GM23338 (cell line): ENCODE measurements at places on chromosomes 4 and X.

- no peak for DNase-seq
These were observed 60.9 kb downstream of the LEF1 start for GRCh38 chr4:108107729-108108382.

DNA sequence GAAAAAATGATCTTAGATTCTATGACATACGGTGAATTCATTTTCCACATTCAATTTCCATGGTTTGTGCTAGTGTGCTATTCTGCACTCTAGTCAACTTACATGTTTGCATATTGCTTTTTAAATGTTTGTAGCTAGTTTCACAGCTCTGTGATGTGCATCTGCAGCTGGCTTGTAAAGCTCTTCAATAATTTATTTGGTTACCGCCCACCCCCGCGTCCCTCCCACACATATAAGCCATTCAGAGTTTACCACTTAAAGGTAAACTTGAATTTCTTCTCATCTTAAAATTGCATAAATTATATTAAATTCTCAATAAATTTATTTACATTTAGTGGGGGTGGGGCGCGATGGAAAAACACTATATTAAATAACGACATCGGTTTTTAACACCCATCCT lies 291 bp upstream of the NBDY start:
- DNase-seq: peak; percentile 7

GRCh38 chr4:83503974-83504373 lies 19.1 kb upstream of the ABRAXAS1 start:
- no peak for DNase-seq

GRCh38 chrX:69951753-69952152 lies 98.0 kb downstream of the AWAT2 start:
- peak; percentile 16 for DNase-seq

GRCh38 chr4:15322006-15322405 lies 105.8 kb upstream of the C1QTNF7 start:
- DNase-seq: no peak

GRCh38 chr4:125529071-125529470 lies 214.3 kb downstream of the FAT4 start:
- DNase-seq: no peak

- DNase-seq: no peak
These were observed 52.8 kb upstream of the PPP3CA start for GRCh38 chr4:101400096-101400495.

DNA sequence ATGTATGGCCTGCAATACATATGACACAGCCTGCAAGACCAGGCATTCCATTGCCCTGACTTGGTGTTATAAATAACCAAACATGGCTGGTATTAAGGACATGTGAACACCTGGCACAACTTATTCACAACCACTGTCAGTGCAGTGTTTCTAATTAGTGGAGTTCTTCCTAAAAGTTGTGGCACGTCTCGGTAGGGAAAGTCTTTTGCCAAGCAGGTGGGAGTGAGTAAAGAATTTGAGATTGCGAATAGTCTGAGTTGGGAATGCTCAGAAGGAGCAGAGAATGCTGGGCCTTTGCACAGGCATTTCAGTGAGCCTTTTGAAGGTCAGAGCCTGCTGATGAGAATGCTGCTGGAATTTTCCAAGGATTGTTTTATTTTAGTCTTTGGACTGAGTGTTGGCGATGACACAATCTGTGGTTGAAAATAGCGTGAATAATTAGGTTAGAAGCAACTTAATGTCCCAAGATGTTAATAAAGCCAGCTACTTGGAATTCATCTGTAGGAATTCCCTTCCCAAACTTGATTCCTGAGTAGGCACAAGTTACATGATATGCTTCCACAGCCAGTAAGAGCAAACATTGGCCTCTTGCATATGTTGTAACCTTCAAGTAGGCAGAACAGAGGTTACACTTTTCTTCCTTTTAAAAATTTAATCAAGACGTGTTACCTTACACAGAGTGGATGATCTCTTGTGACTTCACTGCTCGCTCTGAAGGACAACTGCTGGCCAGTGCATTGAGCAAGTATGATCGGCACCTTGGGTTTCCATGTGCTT lies 83.6 kb upstream of the PGRMC2 start:
- DNase-seq: no peak

DNA sequence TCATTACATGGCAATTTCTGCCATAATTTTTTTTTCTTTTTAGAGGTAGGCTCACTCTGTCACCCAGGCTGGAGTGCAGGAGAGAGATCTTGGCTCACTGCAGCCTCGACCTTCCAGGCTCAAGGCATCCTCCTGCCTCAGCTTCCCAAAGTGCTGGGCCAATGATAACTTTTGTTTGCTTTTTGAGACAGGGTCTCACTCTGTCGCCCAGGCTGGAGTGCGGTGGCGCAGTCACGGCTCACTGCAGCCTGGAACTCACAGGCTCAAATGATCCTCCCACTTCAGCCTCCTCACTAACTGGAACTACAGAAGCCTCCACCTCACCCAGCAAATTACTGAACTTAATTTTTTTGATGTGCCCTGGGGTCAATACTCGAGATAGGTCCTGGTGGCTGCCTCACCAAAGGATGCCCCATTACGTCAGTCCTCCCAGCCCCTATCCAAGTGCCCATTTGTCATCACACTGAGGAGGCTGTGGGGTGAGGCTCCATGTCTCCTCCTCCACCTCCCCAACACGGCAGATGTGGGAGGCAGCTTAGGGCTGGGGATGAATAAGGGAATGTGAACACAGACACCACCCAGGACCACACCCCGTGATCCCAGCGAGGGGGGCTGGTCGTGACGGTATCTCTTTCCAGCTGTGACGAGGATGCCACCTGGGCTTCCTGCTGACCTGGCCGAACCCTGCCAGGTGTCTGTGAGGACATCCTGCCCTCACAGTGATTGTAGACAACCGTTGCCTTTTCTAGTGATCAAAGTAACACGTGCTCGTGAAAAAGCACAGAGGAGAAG lies 12.4 kb upstream of the NKX1-1 start:
- no peak for DNase-seq

GRCh38 chr4:82786828-82787227 lies 11.8 kb downstream of the SCD5 start:
- DNase-seq: no peak

DNA sequence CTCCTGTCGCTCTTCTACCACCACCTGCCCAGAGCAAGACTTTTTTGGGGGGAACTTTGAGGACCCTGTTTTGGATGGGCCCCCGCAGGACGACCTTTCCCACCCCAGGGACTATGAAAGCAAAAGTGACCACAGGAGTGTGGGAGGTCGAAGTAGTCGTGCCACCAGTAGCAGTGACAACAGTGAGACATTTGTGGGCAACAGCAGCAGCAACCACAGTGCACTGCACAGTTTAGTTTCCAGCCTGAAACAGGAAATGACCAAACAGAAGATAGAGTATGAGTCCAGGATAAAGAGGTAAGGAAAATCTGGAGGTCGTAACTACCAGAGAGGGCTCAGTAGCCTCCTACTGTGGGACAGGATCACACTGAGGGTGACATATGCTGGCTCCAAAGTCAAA lies 364.5 kb downstream of the MAPK10 start:
- no peak for DNase-seq

- DNase-seq: no peak
These were observed 169.8 kb upstream of the BCOR start for GRCh38 chrX:40267334-40268187.

- DNase-seq: peak; percentile 80
These were observed 41.5 kb upstream of the CYP4V2 start for GRCh38 chr4:186149872-186150271.

DNA sequence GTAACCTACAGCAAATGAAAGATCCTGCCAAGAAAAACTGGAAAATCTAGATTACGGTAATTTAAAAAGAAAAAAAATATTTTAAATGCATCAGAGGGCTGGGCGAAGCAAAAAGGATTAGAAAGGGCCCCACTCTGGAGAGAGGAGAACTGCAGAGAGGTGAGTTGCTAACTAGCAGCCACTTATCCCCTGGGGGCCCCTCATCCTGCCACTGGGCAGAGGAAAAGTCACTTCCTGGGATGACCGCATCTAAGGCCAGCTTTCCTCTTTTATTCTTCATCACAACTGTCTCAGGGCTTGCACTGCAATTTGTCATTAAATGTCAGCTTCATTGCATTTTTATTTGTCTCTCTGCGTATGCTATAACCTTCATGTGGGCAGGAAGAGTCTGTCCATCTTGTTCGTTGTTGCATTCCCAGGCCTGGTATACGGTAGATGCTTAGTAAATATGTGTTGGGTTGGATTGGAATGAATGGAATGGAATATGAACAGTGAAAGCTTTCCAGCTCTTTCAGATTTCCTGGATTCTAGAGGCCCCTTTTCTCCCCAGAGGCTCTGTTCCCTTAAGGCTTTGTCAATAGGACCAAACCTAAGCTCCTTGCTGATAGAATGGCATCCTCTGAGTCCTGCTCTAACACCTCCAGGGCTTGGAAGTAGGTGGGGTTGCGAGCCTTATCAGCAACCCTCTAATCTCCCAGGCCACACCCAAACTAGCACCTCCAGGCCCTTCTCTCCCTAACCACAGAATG lies 58.9 kb downstream of the TLR10 start:
- DNase-seq: no peak

DNA sequence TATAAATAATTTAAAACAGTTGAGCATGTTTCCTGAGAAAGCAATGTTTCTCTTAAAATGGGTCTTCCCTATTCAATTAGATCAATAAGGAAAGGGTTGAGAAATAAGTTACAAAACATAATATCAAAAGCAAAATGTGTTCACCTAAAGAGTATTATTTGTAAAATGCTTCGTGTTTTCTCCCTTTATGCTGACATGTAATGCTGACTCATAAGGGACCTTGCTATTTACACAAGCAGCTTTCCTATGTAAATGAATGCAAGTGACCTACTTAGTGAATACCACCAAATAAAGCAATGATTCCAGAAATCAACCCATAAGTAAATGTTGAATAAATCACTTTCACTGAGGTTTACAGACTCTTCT lies 91.5 kb downstream of the ELOVL6 start:
- DNase-seq: peak; percentile 42

GRCh38 chr4:24777536-24778463 lies 17.6 kb upstream of the SOD3 start:
- no peak for DNase-seq

DNA sequence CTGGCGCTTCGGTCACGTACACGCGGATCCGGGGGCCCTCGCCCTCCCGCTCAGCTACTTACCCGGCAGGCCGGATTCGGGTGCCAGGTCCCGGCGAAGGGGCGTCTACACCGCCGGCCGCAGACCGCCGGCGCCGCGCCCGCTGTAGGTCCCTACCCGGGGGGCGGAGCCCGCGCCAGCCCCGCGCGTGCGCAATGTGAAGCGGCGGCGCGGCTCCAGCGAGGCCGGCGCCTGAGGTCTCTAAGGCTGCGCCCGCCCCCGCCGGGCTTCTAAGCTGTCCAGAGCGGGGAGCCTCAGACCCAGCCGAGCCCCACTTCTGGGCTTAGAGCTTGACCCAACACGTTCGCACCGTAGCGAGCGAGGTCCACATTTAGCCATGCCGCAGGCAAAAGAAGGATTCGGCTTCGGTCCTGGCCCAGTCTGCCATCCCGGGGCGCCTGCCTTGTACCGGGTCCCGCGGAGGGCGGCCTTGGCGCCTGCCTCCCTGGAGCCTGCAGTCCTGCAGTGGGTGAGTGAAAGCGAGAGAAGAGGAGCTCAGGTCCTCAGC lies at the start of gene ZNF518B:
TSS of gene ZNF518B (minus strand) at position 172 of the 547 bp plus-strand sequence. CDS start 11,098 bp downstream, outside the sequence.
- DNase-seq: peak; percentile 87

DNA sequence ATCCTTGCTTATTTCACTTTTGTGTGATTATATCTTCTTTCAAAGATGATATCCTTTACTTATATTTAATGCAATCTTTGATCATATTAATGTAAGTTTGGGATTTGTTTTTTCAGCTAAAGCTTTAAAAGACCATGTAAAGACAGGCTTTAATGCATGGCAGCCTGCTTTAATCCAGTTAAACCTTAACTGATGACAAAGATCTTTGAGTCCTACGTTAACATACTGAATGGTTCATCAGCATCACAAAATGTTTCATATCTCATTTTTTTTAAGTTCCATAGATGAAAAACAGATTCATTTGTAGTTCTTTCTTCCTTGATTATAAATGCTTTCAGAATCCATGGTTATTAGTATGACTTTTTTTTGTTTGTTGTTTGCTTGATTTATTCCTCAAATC lies 1102.8 kb downstream of the FSTL5 start:
- DNase-seq: no peak

- DNase-seq: no peak
These were observed 48.5 kb upstream of the MYOZ2 start for GRCh38 chr4:119087121-119087520.

- DNase-seq: peak; percentile 13
These were observed 1.2 kb downstream of the PRKX start for GRCh38 chrX:3712051-3712869.

- peak; percentile 63 for DNase-seq
These were observed 278 bp downstream of the RELL1 start for GRCh38 chr4:37685823-37686372.

DNA sequence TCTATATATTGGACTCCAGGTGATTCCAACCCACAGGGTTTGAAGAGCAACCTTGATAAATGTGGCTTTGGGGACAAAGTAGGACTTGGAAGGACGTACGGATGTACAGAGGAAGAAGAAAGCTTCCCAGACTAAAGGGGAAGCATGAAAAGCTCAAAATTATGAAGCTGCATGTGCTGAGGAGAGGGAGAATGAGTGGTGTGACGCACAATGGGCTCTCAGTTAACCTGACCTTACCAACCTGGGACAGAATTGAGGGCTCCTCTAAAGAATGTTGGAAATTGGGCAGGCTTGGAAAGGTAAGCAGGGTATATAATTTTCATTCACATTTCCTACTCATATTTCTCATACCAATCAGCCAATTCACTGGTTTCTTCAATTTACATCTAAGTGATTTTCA lies 10.5 kb upstream of the TIGD2 start:
- DNase-seq: no peak

DNA sequence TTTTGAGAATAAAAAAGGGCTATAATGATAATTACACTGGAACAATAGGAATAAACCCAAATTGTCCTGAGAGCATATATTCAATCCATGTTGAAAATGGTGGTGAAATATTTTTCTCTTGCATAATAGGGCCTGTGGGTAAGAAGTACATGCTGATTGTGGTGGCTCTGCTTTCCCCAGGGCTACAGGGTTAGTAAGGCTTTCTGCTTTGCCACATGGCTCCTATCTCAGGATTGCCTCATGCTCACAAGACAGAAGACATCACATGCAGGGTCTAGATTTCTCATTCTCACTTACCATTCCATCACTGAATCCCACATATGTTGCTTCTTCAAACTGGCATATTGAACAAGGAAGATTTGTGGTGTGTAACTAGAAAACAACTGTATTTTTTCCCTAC lies 12.4 kb upstream of the VEGFC start:
- DNase-seq: no peak

DNA sequence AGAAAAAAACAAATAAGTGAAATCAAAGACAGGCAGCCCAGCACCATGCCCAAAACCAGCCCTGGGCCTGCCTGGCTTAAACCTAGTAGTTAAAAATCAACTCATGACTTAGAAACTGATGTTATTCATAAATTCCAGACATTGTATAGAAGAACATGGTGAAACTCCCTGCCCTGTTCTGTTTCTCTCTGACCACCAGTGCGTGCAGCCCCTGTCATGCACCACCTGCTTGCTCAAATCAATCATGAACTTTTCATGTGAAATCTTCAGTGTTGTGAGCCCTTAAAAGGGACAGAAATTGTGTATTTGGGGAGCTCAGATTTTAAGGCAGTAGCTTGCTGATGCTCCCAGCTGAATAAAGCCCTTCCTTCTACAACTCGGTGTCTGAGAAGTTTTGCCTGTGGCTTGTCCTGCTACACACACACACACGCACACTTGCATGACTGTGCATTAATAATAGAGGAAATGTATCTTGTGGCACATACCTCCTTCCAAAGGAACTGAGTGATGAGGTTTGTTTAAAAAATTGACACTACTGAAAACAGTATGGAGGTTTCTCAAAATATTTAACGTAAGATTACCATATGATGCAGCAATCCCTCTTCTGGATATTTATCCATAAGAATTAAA lies 39.2 kb upstream of the UGT2B7 start:
- no peak for DNase-seq
